ENCODE measurements at places on chromosomes 1 and 21.

- DNase-seq, result no peak
Observed at GRCh38 chr1:67094191-67094590, 40.2 kb upstream of the SLC35D1 start.

GRCh38 chr1:205597691-205598314, 34.0 kb downstream of the ELK4 start:
- DNase-seq, result no peak

DNA sequence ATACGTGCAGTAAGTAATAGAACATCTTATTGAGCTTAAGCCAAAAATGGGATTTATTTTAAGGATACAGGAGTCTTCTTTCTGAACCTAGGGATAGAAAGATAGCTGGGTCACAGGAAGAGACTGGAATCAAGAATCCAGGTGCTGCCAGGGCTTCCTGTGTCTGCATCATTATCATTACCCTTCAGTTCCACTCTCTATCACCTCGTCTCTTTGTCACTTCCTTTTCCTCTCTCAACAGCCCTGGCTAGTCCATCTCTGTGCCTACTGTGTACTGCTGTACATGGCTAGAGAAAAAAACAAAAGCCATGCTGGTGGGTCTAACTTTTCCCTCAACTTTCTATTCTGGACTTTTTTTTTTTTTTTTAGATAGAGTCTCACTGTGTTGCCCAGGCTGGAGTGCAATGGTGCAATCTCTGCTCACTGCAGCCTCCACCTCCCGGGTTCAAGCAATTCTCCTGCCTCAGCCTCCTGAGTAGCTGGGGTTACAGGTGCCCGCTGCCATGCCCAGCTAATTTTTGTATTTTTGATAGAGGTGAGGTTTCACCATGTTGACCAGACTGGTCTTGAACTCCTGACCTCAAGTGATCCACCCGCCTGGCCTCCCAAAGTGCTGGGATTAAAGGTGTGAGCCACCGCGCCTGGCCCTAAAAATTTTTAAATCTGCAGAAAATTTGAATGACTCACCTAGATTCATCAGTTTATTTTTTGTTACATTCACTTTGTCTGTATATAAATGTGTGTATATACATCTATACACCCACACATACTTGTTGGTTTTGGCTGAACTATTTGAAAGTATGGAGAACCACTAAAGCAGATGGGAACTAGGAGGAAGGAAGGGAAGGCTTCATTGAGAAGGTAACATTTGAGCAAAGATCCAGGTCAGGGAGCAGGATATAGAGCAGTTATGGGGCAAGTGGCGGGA, 31.9 kb downstream of the UBE4B start:
- no peak for DNase-seq

DNA sequence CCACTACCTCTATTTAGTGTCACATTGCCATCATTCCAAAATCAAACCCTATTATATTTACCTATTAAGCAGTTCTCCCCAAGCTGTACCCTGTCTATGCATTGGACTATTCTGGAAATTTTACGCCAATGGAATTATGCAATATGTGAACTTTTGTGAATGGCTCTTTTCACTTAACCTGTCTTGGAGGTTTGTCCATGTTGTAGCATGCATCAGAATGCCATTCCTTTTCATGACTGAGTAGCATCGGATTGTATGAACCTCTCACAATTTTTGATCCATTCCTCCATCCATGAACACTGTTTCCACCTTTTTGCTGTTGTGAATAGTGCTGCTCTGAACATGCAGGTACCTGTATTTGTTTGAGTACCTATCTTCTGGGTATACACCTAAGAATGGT, 33.7 kb downstream of the FAM163A start:
- no peak for DNase-seq

DNA sequence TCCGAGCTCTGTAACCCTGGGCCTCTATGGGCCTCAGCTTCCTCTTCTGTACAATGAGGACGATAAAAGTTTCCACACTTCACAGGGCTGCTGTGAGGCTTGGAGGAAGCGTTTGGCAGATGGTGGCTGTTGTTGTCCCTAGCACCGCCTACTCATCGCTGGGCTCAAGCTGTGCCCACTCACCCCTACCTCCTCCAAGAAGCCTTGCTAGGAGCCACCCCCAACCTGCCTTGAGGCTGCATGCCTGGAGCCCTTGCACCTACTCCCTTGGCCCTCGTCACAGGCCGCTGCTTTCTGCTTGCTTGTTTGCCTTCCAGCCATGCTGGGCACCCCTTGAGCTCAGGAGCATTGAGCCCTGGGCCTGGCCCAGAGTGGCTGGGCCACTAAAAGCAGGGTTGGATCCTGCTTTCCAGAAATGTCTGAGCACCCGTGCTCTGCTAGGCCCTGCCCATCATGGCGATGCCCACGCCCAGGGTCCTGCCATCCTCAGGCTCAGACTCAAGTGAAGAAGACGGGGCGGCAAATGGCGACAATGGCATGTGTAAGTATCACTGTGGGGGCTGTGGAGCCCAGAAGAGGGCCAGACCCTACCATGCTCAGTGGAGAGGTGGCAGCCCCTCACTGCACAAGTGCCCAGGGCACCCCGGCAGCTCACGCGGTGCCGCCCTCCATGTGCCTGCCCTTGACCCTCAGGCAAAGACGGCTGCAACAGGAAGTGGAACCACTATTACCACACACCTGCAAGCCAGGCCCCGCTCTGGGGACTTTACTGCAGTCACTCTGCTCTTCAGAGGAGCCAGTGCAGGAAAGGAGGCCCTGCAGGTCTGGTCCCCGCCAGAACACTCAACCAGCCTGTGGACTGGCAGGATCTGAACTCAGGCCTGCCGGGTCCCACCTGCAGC, 9.5 kb downstream of the SH3BGRL3 start:
- peak; percentile 76 for DNase-seq

DNA sequence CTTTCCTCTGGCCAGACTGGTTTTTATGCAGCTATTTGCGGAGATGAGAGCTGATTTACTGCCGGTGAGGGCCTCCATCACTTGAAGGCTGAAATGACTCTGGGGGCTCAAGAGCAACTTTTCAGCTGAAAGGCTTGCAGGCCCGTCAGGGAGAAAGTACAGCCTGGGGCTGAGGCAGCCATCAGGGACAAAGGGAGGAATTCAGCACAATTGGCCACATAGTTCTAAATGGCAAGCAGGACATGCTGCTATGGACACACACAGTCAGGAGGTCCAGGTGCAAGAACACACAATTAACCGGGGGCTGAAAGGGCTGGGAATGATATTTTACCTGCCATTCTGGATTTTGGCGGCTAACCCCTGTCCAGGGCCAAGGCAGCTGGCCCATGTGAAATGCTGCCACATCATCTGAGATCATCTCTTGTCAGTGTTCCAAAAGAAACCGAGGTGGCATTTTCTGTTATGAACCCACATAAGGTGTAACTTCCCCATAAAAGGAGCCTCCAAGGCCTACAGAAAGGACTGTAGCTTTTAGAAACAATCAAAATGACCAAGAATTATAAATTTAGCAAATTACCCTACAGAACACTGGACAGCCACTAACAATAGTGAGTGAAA, 58.2 kb downstream of the LMX1A start:
- no peak for DNase-seq

- DNase-seq, result no peak
Observed at GRCh38 chr21:17585875-17586450, 26.7 kb downstream of the BTG3 start.

DNA sequence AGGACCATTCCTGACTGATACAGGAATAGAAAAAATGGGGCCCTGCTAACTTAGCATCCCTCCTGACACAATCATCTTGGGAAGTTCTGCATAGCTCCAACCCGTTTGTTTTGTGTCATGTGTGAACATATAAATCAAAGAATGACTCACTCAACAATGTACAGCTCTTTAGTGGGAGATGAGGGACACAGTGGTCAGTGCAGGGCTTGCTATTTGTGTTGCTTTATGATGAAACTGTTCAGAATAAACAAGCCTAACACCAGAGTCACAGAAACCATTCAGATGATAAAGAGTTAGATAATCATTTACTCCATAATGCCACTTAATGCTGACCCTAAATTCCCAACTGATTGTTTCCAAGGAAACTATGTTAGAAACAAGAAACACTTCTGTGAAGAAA, 154.2 kb upstream of the ZNHIT6 start:
- no peak for DNase-seq

GRCh38 chr1:70978623-70979022, 69.0 kb downstream of the PTGER3 start:
- no peak for DNase-seq

DNA sequence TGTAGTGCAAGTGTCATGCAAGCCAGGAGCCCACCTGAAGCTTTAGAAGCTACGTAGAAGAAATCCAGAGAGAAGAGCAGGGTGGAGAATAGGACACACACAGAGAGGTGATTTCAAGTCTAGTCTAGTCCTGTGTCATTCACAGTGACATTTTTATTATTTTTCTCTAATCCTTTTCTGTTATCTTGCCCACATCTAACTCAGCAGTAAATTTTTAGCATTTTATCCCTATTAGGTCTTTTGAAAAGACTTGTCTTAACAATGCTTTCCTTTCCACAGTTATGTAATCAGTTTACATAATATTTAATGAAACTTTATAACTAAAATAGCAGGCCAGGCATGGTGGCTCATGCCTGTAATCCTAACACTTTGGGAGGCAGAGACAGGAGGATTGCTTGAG, 198.6 kb downstream of the ADGRL2 start:
- no peak for DNase-seq

GRCh38 chr1:232382671-232383070, 247.3 kb downstream of the SIPA1L2 start:
- DNase-seq, result no peak
